ENCODE measurements at places on chromosomes 5 and 9. TPM values are rescaled to one million over a fixed set of nuclear protein-coding genes. Genes with fewer than 3 reads are reported as not detected.

DNA sequence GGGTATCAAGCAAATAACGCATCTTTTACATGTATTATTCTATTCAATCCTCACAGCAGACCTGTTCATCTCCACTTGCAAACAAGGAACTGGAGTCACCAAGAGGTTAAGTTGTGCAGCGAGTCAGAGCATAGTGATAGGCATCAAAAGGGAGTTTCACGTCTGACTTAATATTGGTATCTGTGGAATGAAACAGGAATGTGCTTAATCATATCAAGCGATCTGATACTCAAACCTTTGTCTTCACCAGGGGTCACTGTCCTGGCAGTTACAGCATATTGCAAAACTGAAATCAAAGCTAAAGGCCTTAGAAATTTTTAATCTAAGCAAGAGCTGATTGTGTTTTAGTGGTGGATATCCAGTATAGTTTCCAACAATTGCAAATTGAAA lies 271.6 kb downstream of the PLK2 start:
- no peak for DNase-seq

DNA sequence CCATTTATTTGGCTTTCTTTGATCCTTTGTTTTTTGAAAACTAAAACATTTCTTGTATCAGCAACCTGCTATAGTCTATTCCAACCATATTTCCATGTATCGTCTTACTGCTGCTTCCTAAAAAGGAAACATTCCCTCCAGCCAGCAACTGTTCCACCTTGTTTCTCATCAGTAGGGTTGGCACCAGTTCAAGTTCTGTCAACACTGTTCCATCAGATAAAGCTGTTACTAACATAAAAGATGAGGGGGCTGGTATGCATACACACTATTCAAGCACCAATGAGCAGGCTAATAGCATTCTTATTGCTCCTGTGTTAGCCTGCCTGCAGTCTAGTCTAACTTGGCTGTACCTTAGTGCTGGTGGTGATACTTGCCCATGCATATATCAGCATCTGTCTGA lies 178.3 kb downstream of the CWC27 start:
- DNase-seq, result no peak

GRCh38 chr5:17879276-17879675 lies 245.0 kb downstream of the TAF11L14 start:
- DNase-seq, result no peak

GRCh38 chr9:90559075-90560073 lies 83.2 kb downstream of the DIRAS2 start:
- no peak for DNase-seq

- no peak for DNase-seq
Measured at GRCh38 chr5:149740341-149740740, 10.2 kb downstream of the PPARGC1B start.

PCDHA1 gene
- not detected for total RNA-seq

DMRT3 gene
- not detected for total RNA-seq

S100Z gene
- total RNA-seq, result not detected

All from activated B cell treated with CpG ODN at 0.5 μM for 24 hours (primary cell).